ENCODE measurements at places on chromosomes 4 and X.
A peak's percentile ranks its signal among the peaks of the same experiment; 100 is the strongest.

DNA sequence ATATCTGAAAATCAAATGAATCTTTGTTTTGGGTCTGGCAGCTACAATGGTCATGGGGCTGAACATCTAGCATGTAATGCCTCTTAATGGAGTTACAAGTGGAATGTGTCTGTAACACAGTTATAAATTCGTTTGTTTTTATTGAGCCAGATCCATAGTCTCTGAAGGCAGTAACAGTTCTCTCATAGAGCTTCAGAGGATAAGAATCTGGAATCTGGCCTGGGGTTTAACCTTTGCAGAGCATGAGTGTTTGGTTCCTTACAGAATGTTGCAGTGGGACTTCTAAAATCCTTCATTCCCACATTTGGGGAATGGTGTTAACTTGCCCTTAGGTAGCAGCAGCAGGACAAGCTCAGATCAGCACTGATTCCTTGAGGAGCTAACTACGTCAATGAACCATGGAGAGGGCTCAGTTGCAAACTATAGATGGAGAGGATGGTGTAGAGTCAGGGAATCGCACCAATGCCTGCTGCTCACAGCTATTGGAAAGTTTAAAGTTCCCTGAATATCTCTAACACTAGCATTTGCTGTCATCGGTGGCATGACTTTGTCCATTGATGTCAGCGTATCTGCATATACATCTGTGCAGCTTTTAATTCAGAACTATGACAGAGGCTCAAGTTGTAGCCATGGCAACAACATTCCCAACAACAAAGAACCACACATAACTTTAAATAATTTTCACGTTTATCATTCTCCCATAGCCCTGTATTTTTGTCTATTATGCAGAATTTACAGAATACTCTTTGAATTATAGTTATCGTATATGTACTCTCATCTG, 72.2 kb downstream of the RASGEF1B start:
- DNase-seq: no peak

- no peak for DNase-seq
Observed at GRCh38 chr4:56004235-56004634, 55.5 kb downstream of the CEP135 start.

- no peak for DNase-seq
Observed at GRCh38 chr4:25320773-25321172, 8.2 kb downstream of the ZCCHC4 start.

DNA sequence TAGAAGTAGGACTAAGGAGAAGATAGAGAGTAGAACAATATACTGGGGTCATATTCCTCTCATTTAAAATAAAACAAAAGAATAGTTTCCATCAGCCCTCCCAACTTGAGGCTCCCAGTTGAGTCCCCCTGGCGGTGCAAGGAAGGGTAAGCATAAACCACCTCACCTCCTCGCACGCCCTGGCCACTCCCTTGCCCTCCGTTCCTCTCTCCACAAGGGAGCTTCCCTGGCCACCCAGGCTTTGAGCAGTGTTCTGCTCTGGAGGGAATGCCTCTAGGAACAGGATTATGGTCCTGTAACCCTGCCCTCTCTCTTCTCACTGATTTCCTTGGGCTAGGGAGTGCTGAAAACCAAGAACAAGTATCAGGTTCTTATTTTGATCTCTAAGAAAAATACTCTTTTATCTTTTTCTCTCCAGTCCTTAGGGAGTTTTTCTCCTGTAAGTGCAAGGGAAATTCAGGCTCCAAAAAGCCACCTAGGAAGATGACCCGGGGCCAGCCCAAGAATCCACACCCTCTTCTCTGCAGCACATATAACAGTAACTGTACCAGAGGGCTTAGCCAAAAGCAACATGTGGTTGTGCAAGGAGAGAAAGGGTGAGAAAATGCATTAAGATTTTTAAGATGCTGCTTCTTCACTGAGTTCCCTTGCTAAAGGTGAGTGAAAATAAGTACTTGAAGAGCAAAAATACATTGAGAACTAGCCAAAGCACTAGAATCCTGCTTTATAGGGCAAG, 69.9 kb downstream of the USP38 start:
- DNase-seq: no peak

GRCh38 chrX:41373989-41374606, 40.1 kb downstream of the DDX3X start:
- DNase-seq: no peak

DNA sequence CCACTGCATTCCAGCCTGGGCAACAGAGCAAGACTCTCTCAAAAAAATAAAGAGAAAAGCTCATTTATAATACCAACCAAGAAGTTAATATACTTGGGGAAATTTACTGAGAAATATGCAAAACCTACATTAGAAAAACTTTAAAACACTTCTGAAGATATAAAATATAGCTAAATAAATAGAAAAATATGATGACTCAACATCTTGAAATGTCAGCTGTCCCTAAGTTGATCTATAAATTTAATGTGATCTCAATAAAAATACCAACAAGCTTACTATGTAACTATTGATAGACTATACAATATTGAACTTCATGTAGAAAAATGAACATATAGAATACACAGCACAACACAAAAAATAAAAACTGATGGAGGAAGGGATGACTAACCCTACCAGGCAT, 87.5 kb upstream of the INTU start:
- DNase-seq: no peak

DNA sequence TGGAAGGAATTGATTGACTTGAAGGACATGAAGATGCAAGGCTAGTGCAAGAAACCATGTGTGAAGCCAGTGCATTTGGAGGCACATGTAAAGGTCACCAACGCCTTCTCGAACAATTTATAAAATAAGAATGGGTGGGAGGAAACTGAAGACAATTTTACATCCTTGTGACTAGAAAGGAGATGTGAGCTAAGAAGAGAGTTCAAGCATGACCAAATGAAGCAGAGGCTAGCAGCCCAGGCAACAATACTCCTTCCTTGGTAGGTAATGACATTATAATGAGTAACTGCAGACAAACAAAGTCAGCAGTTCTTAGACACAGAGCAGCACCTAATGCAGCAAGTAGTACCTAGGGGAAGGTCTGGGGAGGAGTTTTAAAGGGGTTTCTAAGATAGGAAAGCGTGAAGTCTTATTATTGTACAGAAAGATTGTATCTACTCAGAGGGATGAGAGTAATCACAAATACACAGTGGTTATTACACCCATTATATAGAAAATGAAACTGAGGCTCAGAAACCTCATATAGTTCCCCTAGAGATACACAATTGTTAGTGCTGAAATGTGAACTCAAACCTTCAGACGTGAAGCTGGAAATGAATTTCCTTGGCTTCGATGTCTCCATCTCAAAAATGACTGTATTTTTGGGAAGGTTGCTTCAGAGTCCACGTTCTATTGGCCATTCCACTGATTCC, 56.1 kb downstream of the ATXN3L start:
- DNase-seq: no peak

- DNase-seq: no peak
Observed at GRCh38 chr4:53593765-53594164, 2.5 kb upstream of the LNX1 start.

DNA sequence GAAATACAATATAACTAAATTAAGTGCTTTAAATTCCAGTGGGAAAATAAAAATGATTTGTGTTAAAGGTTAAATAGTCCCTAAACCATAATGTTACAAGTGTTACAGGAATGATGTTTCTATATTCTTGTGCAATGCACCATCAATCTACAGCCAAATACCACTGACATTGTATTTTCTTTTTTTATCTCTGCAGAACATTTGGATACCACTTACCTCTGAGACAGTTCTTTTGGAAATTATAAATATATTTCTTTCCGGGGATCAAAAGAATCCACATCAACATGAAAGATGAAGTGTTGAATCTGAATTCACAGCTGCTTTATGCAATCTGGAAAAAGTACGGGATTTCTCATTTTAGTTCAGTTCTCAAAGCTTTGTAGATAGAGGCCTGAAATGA, 518.3 kb upstream of the AGA start:
- DNase-seq: no peak

DNA sequence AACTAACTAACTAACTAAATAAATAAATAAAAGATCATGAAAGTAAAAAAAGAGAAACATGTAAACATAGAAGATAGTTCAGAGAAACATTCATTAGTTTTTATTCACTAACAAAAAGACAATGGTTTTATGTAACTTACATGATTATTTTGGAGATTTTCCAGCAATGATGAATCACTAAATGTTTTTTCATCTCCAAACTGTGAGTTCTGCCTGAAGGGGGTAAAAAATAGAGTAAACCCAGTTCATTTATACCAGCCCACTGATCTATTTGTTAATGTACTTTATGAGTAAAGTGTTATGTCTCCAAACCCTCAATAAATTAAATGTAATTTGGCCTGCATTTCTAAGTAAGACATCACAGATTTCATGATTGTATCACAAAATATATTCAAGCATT, 101.1 kb downstream of the ATP8A1 start:
- DNase-seq: no peak

DNA sequence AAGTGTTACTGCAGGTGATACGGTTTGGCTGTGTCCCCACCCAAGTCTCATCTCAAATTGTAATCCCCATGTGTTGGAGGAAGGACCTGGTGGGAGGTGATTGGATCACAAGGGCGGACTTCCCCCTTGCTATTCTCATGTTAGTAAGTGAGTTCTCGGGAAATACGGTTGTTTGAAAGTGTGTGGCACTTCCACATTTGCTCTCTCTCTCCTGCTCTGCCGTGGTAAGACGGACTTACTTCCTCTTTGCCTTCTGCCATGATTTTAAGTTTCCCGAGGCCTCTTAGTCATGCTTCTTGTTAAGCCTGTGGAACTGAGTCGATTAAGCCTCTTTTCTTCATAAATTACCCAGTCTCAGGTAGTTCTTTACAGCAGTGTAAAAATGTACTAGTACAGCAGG, 65.2 kb upstream of the SLC7A11 start:
- no peak for DNase-seq

DNA sequence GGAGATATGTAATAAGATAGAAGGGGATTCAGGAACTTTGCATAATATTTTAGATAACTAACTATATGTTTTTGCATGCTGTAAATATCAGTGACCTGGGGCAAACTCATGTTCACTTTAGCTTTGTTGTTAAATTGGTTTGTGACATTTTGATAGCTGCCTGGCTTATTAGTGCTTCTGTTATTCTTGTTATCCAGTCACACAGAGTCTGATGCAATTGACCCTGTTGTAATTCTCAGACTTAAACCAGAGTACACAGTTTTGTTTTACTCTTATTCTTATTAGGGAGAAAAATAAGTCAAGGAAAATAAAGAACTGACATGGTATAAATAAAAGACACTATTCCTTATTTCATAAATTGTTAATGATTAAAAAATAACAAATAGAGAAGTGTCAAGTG, 516.7 kb upstream of the SLIT2 start:
- no peak for DNase-seq

DNA sequence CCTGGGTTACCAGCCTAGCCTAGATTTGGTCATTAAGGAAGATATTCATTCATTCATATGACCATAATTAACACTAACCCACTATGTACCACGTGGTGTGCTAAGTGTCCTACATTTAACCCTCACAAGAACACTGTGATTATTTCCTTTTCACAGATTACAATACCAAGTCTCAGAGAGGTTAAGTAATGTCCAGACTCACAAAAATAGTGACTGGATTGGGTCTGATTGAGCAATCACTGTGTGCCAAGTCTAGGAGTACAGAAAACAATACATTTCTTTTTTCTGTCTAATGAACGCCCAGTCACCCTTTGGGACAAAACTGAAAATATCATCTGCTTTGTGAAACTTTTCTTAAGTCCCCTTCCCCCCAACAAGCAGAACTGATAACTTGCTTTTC, 7.6 kb upstream of the DLG3 start:
- DNase-seq: no peak

GRCh38 chr4:14652522-14652921, 349.8 kb upstream of the CPEB2 start:
- DNase-seq: no peak

GRCh38 chr4:8599657-8600056, 7.1 kb downstream of the CPZ start:
- DNase-seq: no peak

DNA sequence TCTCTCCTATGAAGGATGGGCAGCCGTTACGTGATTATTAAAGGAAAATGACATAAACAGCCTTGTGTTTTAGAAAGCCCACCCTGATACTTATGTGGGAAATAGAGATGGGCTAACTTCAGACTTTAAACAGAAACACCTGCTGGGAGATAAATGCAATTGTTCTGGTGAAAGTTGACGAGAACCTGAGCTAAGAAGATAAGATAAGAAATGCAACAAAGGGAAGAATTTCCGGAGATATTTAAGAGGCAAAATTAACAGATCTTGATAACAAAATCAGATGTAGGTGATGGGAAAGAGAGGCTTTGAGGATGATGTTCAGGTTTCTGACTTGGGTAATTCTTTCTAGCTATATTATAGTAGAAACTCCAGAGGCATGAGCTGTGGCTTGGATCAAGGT, 102.7 kb upstream of the SLC7A11 start:
- DNase-seq: no peak

- DNase-seq: no peak
Observed at GRCh38 chrX:24410514-24411189, 50.2 kb downstream of the SUPT20HL1 start.

GRCh38 chr4:16083241-16084191, at the start of gene PROM1:
PROM1 (minus strand) TSS chr4:16084023; CDS start chr4:16075906, 8,117 bp downstream.
- peak; percentile 29 for DNase-seq

DNA sequence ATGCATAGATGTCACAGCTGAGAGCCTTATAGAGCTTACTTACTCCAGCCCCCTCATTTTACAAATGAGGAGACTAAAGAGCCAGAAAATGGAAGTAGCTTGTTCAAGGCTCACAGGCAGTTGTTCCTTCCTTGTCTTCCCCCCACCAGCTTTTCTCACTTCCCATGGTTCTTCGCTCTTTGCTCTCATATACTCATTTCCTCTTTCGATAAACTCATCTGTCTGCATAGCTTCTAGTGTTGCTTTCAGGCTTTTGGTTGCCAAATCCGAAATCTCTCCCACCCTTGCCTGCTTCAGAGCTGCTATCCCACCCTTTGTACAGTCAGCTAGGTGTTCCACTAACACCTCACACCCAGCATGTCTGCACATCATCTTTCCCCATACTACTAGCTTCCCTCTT, 25.0 kb upstream of the GJB1 start:
- DNase-seq: peak; percentile 64

DNA sequence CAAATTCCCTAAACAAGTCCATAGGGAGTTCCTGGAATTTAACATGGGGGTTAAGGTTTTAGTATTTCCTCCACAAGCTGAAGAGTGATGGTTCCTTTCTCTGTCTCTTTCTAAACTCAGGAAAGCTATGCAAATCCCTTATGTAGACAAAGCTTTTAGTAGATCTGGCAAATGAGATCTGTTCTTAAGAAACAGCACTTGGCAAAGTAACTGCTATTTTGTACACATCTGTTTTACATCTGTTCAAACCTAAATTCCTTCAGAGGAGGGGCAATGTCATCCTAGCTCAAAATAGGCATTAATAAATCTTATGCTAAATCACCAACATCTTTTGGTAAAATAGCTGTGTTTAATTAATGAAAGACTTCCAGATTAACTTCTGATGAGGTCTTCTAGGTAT, 137.8 kb upstream of the TBC1D9 start:
- DNase-seq: no peak
